ENCODE measurements at places on chromosomes 6 and 20. TPM values are rescaled to one million over a fixed set of nuclear protein-coding genes. Genes with fewer than 3 reads are reported as not detected.
A peak's percentile ranks its signal among the peaks of the same experiment; 100 is the strongest.

The NMBR gene
- total RNA-seq: not detected

The PCMT1 gene
- total RNA-seq: 44.4 TPM

DNA sequence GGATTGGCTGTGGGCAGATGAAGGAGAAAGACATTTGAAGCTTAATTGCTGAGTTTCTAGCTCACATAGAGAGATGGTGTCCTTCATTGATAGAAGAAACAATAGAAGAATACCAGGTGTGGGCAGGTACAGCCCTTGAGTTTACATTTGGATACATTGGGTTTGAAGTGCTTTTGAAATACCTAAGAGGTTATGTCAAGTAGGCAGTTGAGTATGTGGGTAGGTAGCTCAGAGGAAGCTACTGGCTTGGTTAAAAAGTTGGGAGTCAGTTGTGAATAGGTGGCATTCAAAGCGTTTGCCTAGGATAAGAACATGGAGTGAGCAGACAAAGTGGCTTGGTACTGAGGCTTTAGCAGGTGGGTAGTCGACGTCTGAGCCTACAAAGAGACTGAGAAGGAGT is 25.0 kb downstream of the NDUFAF5 start:
- no peak for DNase-seq

DNA sequence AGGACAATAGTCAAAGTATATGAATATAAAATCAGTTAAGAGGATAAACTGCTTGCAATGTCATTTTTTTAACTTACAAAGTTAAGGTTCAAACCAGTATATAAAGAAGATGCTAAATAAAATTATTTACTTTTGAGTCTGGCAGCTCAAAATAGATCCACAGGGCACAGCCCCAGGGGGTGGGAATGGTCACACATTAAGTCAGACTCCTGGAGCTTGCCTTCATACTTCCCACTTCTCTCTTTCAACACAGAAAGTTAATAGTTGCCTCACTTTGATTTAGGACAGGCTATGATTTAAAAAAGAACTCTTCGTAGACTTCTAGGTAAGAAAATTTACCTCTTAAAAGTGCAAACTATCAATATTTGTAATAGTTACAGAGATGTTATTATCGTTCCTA is 158.3 kb upstream of the RUNX2 start:
- DNase-seq: no peak

DNA sequence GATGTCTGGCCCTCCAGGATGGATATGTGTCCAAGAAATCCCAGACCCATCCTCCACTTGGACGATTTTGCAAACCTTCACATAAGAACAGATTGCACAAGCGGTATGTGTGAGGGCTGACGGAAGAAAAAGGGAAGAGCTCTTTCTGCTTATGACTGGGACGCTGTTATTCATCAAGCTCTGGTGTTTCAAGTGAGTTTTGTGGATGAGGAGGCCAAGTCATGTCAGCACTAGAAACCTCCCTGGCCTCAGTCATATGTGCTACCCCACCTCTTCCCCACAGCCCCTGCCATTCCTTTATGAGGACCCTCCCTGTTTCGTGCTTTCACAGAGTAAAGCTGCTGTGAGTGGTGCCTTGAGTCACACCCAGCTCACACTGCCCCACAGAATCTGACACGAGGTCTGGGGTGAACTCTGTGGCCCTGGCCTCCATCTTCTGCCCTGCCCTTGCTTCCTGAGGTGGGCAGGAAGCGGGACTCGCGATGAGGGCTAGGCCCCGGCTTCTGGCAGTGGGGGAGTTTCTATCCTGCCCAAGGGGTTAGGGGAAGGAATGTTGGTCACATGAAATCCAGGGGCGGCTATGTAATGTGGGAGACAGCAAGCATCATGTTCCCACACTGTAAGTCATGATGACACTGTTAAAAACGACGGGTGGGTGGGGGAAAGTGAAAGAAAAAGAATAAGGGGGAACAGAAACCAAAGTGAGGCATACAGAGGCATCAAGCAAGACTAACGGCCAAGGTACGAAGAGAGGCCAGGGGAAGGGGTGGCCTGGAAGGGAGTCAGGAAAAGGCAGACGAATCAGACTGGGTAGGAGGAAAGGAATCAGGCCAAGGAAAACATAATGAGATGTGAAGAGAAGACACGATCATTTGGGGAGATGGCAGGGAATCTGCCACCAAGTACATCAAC is 78.1 kb downstream of the PRDM1 start:
- DNase-seq: no peak

- no peak for DNase-seq
Measured at GRCh38 chr20:40255365-40255764, 433.7 kb downstream of the MAFB start.

GRCh38 chr6:89430201-89430962 is 2.6 kb upstream of the ANKRD6 start:
- no peak for DNase-seq

GRCh38 chr20:6040540-6040939 is 13.3 kb downstream of the LRRN4 start:
- no peak for DNase-seq

The MUC22 gene
- total RNA-seq: not detected

DNA sequence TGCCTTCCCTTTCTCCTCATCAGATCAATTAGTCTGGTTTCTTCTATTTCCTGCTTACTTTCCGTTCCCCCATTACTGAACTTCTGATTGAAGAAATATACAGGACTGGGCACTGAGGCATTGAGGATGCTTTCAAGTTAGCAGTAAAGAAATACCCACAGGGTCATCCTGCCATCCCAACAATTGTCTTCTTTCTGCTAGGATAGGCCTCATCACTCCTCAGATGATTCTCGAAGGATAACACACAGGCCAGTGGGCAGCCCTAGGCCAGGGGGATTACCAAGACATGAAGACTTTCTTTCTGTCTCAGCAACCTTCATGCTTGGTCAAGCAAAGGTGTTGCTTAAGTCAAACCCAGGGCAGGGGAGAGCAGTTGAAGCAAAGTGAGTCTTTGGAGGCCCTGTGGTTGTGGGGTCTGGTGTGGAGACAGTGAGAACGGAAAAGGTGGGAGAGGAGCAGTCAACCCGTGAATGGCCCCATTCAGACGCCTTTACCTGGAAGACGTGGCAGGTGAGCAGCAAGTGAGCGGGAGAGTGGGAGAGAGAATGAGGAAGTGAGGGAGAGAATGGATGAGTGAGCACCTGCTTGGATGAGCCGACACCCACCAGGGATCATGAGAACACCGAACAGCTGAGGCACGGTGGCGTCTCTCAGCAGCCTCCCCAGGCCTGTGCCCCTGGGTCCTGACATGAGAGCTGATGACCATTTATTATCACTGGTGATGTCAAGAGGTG is 462.9 kb downstream of the PREX1 start:
- no peak for DNase-seq

DNA sequence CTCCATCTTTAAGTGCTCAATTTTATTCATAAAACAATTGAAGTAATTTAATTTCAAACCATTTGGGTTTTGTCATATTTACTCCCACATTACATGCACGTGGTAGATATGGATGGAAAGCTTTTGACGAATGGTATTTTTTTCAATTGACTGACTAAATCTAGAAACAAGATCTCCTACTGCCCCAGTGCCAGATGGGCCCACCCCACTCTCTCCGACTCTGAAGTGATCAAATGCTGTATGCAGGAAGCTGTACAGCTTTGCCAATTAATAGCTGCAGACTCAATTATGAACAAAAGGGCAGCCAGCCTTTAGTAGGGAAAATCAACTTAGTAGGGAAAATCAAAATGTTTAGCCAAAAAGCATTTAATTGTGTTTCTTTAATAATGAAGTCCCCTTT is 46.2 kb downstream of the PACRG start:
- no peak for DNase-seq

GRCh38 chr6:131765081-131765803 is 42.6 kb upstream of the ENPP1 start:
- no peak for DNase-seq

The NOTCH4 gene
- total RNA-seq: 2.5 TPM

The ECT2L gene
- 0.40 TPM for total RNA-seq

DNA sequence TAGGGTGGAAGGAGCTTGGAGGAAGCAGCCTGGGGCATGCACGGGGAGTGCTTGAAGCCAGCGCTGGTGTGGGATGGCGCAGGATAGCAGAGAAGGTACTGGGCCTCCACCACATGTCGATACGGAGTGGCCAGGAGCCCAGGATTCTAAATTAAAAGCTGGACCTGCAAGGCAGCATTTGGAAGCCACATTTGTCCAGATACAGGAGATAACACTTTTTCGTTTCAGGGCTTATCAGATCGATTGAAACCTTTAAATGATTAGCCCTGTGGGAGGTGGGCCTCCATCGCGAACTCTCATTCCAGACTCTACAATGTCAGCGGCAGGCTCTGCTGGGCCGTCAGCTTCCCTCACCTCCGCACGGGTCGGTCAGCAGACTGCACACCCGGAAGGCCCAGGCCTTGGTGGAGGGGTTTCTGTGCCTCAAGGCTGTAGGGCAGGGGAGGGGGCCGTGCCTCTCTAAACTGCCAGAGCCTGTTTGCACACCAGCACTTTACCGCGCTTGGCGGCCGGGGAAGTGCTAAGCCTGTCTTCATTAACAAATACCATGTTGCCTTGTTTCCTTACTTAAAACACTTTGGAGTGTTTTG is 17.9 kb downstream of the EDN3 start:
- no peak for DNase-seq

DNA sequence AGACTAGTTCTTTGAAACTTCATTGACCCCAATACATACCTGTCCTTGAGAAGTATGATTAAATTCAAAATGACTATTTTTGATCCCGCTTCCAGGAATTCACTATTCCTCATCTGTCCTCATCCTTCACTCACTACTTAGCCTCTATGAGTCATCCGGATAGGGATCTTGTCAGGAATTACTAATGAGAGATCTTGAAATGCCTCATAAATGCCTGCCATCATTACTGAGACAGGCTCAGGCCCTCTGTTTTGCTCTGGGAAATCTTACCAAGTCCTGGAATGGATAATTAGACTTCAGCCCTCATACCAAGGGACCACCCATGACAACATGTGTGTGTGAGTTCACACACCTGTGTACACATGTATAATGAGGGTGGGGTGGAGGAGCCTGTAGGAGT is 2.8 kb upstream of the CYP24A1 start:
- DNase-seq: no peak

DNA sequence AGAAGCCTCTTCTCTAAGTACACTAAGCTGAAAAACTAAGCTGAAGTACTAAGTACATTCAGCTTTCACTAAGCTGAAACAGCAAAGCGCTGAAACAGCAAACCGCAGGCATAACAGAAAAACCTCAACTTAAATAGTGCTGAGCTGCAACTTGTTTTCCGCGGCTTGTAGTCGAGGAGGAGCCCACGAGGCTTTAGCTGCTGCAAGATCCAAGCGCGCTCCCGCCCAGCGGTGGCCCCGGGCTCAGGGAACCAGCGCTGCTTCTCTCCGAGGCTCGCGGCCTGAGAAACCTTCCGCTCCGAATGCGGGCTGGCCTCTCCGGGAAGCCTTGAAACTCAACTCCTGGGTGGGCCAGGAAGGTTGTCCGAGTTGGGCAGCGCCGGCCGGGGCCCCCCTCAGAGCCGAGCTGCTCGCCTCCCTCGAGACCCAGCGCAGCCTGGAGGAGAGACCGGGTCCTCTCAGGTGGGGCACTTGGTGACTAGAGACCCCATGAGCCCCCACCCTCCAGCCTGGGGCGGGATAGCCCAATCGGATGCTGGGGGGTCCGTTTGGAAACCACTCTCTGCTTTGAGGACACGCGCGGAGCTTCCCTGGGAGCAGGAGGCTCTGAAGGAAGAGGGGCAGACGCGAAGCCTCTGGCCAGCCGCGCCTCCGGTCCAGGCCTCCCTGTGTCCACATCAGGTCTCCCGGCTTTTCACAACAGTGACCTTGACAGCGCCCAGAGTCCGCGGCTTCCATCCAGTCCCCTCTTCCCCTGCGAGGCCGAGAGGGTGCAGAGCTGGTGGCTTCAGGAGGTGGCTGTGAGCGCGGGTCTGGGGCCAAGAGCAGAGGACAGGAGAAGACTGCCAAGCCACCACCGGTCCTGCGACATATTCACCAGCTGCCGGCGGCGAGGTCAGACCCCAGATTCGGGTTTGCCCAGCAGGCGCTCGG is 38.1 kb upstream of the HLA-E start:
- DNase-seq: no peak

The POPDC3 gene
- 10.1 TPM for total RNA-seq

- peak; percentile 85 for DNase-seq
Measured at GRCh38 chr6:117674991-117675657, at the start of gene NUS1. Gene NUS1 (plus strand): TSS chr6:117675469. CDS start chr6:117675671, 202 bp downstream.

GRCh38 chr20:1484438-1485116 is 6.6 kb downstream of the SIRPB2 start:
- DNase-seq: no peak

DNA sequence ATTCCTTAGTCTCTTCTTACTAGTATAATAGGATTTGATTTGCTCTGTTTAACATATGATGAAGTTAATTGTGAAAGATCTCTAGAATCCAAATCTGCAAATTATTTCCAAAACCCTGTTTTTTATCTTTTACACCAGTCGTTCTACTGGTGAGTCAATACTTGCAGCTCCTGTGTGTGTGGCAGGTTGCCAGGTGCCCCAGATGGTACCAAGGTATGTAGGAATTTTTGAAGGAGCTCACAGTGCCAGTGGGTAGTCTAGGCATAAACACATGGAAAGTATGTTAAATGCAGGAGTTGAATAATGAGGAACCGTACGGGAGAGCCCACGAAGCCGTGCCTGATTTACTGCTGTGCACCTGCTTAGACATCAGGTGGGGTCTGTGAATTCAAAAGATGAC is 192.2 kb downstream of the FARS2 start:
- DNase-seq: no peak

DNA sequence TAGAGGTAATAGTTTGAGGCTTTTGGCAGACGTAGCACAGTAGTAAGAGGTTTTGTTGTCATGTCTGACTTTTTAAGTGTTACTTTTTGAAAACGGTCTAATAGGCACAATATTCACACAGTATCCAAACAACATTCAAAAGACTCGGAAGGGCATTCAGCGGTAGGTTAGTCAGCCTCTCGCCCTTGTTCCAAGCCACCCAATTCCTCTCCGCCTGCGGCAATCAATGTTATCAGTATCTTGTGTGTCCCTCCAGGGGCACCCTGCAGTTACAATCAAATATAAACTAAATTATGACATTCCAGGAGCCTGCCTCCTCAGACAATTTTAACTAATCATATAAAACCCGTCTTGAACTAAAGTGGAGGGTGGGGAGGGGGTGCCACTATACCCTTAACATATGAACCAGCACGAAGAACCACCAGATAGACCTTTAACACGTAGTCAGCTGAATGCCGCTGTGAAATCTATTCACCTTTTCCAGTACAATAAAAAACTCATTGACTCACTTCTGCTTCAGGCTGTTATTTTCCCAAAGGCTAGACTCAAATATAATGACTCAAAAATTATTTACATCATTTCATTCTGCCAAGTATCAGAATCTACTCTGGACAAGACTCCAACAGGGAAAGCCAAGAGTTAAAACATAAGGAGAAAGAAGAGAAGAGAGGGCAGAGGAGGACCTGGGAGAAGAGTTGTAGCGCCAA is 1.6 kb downstream of the TENT5A start:
- DNase-seq: no peak

DNA sequence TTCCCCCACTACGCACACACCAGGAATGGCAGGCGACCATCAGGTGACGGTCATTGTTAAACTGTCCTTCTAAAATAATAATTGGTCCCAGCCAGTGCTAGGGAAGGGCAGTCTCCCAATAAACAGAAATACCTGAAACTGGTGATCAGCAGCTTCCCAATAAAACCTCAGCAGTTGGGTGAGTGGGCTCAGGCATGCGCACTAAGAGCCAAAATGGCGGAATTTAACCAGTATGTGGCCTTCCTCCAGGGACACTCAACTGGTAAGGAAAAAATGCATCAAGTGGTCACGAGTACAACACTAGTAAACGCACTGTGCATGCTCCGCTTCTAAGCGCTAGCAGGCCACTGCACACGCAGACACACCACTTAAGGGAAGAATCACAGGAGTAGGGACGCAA is 34.8 kb downstream of the F13A1 start:
- no peak for DNase-seq

GRCh38 chr6:56916849-56917551 is 37.9 kb upstream of the BEND6 start:
- no peak for DNase-seq

Data from mesothelial cell of epicardium (in vitro differentiated cells).